Epithelial cell of proximal tubule (primary cell): ENCODE measurements at places on chromosomes 3 and 15.

DNA sequence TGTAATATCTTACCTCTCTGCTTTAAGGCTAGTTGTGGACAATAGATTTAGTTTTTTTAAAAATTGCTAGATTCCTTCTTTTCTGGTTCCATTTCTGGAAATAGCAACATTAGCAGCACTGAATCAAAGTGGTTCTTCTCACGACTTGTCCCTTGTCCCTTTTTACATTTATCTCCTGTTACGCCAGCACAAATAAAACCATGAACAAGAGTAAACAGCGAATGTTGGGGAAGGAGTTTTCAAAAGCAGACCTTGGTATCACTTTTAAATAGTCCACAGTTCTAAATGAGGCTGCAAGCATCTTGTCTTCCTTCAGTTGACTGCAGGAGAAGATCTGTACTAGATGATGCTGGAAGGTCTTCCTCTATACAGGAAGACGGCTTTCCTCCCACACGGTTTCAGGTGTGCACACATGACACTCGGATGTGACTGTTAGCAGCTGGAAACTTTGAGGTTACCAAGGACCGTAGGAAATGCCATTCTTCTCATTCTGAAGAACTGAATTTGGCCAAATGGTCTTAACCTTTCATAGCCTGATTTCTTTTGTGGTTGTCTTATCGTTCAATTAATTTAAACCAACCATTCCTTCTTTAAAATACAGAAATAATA is 251.0 kb upstream of the ICE2 start:
- no peak for DNase-seq

DNA sequence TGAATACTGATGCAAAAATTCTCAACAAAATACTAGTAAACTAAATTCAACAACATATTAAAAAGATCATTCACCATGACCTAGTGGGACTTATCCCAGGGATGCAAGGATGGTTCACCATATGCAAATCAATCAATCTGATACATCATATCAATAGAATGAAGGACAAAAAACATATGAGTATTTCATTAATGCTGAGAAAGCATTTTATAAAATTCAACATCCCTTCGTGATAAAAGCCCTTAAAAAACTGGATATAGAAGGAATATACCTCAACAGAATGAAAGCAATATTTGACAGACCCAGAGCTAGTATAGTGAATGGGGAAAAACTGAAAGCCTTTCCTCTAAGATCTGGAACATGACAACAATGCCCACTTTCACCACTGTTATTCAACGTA is 43.0 kb upstream of the FBN1 start:
- no peak for DNase-seq

GRCh38 chr3:177811835-177812234 is 614.6 kb upstream of the TBL1XR1 start:
- no peak for DNase-seq

DNA sequence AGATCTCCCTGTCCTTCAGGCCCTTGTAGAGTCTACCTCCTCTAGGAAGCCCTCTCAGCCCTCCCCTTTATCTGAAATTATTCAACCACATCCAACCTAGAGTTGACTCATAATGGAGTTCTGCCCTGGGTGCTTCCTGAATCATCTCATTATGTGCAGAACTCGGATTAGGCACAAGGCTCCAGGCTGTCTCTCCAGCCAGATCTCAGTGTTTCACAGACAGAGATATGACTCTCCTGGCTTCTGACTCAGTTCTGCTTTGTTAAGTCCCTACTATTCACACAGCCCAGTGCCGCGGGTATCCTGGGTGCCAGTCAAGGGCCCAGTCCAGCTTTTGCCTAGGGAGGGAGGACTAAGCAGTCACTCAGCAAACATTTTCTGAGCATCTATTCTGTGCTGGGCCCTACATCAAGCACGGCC is 9.3 kb downstream of the STRA6 start:
- peak; percentile 88 for DNase-seq

- DNase-seq: peak; percentile 70
Observed at GRCh38 chr3:72520690-72521308, 327.4 kb downstream of the SHQ1 start.

DNA sequence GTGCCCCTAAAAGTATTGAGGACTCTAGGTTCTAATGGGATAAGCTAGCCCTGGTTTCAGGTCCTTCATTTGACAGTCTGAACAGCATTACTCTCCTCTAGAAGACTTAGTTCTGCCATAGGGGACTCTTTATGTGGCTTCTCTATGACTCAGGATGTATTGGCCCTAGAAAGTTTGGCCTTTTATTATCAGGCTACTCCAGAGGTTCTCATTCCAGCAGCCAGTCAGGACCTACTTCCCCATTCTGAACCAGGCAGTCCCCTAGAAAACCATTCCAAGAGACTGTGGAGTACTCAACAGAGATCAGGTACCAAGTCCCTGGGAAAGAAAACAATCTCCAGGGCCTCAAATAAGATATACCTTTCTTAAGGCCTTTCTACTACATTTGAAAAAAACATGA is 157.9 kb upstream of the TSPAN3 start:
- no peak for DNase-seq

DNA sequence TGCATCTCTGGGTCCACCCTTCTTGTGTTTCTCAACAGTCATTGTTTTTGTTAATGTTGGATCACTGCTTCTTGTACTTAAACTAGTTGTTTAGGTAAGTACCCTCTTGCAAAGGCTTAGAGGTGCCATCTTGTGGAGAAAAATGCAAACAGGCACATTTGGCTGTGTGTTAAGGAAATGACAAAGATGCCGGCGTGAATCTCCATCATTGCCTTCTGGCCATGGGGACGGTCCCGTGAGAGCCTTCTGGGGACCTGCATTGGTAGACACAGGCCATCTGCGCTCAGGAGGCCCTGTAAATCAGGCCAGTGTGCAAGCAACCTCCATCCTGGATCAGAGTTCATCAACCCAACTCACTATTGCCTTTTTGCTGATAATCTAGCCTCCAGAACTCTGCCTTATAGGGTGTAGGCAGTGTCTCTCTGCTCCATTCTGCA is 158.6 kb upstream of the NR2E3 start:
- peak; percentile 46 for DNase-seq

DNA sequence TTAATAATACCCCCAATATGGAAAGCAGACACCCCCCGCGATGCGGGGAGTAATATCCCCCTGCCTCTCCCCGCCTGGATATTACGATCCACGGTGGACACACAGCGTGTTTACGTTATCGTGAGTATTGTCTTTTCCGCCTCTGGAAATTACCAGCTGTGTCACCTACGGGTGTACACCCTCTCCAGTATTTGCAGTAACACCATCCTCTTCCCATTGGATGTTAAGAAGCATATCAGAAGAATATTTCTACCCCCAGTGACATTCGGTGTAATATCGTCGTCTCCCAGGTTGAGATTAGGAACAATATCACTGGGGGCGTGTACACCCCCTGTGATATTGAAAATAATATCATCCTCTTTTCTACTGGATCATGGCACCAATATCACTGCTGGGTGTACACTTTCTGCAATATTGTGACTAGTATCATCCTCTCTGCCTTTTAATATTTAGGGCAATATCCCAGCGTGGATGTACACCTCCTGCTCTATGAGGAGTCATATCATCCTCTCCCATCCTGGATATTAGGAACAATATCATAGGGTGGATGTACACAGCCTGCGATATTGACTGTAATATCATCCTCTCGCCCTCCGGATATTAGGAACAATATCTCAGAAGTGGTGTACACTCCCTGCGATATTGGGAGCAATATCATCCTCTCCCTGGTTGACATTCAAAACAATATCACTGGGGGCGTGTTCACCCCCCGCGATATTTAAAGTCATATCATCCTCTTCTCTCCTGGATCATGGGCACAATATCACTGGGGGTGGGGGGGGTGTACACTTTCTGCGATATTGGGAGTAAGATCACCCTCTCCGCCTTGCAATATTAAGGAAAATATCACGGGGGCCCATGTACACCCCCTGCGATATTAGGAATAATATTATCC is 20.3 kb upstream of the BMF start:
- DNase-seq: no peak

DNA sequence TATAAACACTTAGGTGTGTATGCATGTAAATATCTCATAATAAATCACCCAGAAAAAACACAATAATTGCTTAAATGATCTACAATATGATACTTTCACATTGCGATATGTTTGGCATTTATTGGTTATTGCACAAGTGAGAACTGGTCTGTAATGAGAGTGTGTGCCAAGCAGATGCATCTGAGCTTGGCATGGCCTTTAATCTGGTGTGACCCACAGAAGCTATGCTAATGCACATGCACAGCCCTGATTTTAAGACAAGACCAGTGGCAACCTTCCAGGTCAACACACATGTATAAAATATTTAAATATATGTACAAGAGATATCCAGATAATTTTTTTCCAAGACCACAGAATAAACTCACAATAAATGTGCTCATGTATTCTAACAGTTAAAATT is 42.7 kb downstream of the C2CD4A start:
- DNase-seq: no peak

DNA sequence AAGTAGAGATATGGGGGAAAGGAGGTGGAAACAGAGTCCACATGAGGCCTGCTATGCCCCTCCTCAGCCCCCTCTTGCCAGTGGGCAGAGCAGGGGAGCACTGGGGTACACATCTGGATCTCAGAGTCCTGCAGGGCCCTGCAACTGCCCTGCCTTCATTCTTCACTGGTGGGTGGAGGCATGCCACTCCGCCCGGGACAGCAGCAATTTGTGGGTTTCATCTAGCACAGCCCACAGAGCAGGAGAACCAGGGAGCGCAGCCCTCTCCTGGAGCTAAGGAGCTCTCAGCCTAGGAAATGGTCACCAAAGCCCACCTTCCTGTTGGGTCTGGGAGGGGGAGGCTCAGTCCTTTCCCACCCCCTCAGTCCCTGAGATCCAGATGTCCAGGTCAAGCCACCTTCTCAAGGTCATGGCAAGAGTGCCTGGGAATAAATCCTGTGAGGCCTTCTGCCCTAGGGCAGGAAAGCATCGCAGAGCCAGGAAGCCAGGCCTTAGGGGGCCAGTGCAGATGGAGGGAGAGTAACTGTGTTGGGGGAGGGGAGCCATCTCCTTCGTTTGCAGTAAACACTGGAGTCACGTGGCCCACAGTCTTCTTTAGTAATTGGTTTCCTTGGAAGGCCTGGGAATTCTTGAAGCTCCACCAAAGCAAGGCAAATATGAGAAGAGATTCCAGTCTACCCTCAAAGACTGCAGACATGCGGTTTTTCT is 31.0 kb downstream of the ANP32A start:
- no peak for DNase-seq

GRCh38 chr15:25849157-25849921 is 13.8 kb downstream of the ATP10A start:
- DNase-seq: no peak

- no peak for DNase-seq
Observed at GRCh38 chr15:66039117-66039871, 170.0 kb downstream of the RAB11A start.

- no peak for DNase-seq
Observed at GRCh38 chr3:72862314-72863090, 14.3 kb upstream of the SHQ1 start.

GRCh38 chr15:52751522-52751921 is 38.6 kb downstream of the ONECUT1 start:
- DNase-seq: no peak

DNA sequence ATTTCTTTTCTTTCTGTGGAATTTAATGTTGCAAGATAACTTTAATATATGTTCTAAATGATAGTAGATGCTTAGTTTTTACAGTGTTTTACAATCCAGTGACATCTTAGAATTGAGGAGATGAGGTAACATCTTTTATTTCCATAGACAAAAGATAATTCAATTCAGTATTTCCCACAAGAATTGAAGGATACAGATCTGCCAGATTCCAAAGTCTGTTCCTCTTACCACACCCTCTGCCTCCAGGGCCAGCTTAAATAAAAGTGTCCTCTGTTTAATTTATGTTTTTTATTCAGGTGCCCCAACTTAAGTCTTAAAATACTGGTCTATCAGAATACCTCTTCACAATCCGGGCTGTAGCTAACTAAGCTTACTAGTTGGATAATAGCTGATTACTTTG is 6.5 kb downstream of the STT3B start:
- no peak for DNase-seq

GRCh38 chr15:83012076-83012426 is 612 bp upstream of the C15orf40 start:
- DNase-seq: no peak

- DNase-seq: no peak
Observed at GRCh38 chr3:183731611-183732010, 34.0 kb downstream of the YEATS2 start.

DNA sequence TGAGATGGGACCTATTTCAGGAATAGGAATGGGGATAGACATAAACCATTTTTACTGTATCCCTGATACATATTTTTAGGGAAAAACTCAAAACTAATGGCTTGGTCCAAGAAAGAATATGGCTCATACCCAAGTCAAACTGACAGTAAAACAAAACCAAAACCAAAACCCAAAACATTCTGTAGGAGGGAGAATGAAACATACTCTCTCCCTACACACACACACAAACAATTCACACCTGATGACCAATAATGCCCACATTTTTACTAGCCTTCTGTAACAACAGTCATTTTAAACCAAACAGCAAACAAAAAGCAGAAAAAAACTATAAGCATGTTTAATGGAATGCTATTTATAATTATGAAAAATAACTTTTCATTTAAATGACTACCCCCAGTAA is 74.9 kb downstream of the NBEAL2 start:
- DNase-seq: no peak

DNA sequence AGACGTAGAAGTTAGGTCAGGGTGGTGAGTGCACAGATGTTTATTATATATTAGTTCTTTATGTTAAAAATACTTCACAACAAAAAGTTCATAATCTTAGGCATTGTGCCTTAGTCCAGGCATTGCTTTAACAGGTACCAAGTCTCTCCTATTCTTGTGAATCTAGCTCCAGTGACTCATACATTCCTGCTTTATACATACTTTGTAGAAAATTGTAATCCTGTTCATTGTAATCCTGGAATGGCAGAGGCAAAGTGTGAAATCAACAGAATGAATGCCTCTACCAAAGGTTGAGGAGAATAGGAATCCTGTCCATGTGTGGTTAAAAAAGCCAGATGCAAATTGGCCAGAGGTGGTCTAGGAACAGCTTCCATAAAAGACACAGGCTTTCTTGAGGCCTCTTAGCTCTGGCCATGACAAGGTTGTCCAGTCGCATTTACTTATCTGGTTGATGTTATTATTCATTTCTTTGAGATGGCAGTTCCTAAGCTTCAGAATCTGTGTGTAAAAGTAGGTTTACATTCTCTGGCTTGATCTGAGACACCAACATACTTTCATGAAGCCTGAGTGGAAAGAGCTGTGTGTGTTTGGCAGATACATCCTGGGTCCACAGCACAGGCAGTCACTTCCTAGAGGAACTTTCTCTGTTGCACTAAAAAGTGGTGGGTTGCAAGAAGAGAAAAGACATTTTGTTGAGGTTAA is 109.0 kb downstream of the CDIN1 start:
- no peak for DNase-seq

DNA sequence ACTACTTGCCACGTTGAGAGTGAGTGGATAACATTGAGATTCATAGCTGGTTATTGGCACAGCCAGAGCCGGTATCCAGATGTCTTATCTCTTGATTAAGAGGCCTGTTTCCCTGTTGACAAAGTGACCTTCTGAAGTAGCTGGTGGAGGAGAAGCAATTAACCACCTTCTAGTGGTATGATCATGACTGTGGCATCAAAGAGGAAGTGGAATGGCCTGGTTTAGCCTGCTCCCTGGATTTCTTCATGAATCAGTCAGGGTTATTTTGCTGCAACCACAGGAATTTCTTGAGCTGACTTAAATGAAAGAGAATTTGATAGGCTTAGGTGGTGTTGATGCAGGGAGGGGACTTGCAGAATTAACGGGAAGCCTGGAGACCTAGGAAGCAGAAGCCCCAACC is 398.3 kb downstream of the MFSD1 start:
- no peak for DNase-seq
